Left colon (tissue), 2 donors: ENCODE measurements at places on chromosomes 2 and 18. TPM values are rescaled to one million over a fixed set of nuclear protein-coding genes. Genes with fewer than 3 reads are reported as not detected.

The AQP12B gene
- total RNA-seq, result 0.85 TPM

The GLI2 gene
- total RNA-seq, result 1.4 TPM

The VWC2L gene
- total RNA-seq, result not detected

The TP53I3 gene
- 109 TPM for total RNA-seq

The CYTIP gene
- 5.1 TPM for total RNA-seq

- no peak for DNase-seq
Observed at GRCh38 chr2:225429717-225430116, 30.2 kb downstream of the NYAP2 start.

GRCh38 chr2:20334605-20335203, 15.9 kb downstream of the PUM2 start:
- DNase-seq, result no peak

GRCh38 chr2:19815746-19816145, 86.0 kb downstream of the TTC32 start:
- no peak for DNase-seq

The BMP10 gene
- total RNA-seq, result not detected

DNA sequence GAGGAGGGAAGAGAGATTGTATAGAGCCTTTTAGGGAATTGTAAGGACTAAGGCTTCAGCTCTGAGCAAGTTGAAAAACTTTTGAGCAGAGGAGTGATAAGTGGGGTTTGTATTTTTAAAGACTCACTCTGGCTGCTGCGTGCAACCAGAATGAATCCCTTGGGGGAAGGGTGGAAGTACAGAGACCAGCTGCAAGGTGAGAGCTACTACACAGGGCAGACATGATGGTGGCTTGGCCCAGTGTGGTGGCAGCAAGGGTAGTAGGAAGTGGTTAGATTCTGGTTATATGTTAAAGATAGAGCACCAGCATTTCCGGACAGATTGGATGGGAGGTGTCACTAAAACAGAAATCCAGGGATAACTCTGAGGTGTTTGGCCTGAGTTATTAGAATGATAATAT, 10.1 kb upstream of the SESTD1 start:
- DNase-seq, result no peak

- no peak for DNase-seq
Observed at GRCh38 chr18:45962461-45962860, 4.7 kb downstream of the EPG5 start.

- DNase-seq, result no peak
Observed at GRCh38 chr18:26575865-26576217, 27.5 kb upstream of the KCTD1 start.

The L3MBTL4 gene
- 6.5 TPM for total RNA-seq

DNA sequence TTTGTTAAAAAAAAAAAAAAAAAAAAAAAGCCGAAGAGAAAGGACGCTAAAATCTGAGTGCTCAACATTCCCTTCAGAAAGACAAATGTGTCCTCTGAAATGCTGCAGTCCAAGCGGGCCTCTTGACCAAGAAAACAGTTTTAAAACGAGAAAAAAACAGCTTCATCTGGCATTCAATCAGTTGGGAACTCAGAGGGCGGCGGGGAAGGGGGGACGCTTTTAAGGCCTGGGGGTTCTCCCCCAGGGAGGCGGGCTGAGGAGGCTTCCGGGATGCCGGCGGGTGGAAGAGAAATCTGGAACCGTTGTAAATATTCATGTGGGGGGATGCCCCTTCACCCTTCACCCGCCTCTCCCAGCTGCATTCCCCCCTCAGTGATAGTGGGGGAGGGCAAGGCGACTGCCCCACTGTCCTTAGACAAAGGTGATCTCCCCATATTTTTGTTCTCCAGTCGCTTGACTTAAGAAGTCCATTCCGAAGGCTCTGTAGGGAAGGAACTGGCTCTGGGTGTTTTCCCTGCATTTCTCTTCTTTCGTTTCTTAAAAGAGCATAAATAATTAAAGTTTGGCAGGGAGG, 3.3 kb upstream of the HOXD11 start:
- no peak for DNase-seq

The PRKAG3 gene
- total RNA-seq, result not detected
